ENCODE measurements at places on chromosomes 11 and 22.

DNA sequence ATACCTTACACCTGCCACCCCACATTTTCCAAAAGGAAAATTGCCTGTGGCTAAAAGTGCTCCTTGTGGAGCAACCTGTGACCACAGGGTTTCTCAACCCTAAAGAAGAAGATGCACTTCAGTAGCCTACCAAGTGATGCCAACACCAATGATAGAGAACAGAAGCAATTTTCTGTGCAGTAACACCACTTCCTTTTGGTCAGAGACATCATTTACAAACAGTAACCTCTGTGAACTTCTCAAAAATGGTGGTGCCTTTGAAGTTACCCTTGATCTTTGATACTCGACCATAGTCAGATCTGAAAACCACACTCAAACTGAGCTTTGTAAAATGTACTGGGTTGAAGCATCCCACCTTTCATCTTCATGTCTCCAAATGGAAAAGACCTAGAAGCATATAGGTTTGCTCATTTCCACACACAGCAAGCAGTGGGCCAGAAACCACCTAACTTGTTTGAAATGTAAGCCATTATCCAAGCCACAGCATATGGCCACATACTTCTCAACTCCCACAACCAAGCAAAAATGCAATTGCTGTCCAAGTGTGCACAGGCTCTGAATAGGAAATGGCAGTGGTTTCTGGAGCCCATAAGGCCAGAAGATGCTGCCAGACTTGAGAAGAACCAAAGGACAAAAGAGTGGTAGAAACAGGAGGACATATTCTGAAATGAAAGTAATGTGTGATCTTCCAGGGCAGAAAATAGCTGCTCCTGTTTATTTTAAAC is 24.3 kb downstream of the MPPED2 start:
- no peak for DNase-seq

GRCh38 chr11:109298865-109299264 is 123.1 kb upstream of the C11orf87 start:
- DNase-seq = no peak

GRCh38 chr11:132228746-132229325 is 858.4 kb downstream of the NTM start:
- no peak for DNase-seq

GRCh38 chr11:62830904-62831519 is 839 bp downstream of the STX5 start:
- no peak for DNase-seq

DNA sequence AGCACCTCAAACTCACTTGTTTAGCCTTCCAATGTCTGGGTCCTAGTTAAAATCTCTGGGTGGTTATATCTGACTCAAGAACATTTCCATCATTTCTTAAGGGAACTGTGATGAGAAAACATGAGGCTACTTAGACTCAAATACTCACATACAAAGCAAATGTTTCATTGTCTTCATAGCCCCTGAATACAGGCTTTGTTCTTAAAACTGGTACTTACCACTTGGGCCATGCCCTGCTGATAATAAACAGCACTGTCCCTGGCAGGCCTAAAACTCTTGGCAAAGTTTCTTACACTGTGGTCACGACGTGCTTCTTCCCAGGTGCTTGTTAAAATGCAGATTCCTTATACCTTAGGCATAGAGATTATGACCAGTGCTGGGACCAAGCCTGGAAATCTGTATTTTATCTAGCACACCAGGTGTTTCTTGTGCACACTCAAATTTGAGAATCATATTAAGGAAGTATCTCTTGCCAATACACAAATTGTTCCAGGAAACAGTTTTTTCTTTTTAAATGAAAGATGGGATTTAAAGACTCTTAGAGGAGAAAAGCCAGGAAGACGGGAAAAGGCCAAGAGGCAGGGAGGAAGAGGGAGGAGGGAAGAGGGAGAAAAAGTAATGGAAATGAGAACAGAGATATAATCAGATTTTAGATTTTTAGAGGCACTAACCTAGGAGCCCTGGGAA is 287.9 kb upstream of the MPPED2 start:
- DNase-seq = no peak

DNA sequence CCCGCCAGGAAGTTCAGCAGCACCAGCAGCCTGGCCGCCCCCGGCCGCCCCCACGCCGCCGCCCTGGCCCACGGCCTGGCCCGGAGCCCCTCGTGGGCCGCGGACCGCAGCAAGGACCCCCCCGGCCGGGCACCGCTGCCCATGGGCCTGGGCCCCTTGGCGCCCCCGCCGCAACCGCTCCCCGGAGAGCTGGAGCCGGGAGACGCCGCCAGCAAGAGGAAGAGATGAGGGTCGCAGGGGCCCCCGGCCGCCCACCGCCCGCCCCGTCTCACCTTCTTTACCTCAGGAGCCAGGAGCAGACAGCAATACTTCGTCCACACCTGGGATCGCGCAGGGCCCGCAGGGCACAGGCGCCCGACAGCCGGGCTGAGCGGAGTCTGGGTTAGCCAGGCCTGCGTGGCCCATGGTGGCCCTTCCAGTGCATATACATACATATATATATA is 115.6 kb downstream of the CACNA1I start:
- no peak for DNase-seq

- no peak for DNase-seq
Observed at GRCh38 chr11:13769188-13769587, 100.7 kb downstream of the FAR1 start.

DNA sequence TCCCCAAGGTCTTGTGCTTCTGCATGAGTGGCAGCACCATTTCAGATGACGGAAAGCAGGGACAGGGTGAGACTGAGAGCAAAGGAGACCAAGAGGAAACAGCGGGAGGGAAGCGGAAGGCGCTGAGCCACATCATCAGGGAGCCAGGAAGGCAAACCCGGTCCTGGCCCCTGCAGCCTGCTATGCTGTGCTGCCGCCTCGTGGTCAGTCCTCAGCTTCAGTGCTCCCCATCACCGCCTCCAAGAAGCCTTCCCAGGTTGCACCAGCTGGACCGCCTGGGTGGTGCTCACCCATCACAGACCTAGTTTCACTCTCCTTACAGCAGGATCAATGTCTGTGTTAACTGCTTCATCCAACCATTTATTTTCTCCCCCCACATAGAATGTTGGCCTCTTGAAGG is 73.0 kb upstream of the PHF21B start:
- no peak for DNase-seq

- no peak for DNase-seq
Observed at GRCh38 chr22:28395920-28396753, 283.5 kb downstream of the TTC28 start.

- no peak for DNase-seq
Observed at GRCh38 chr11:6402561-6402981, 12.3 kb downstream of the SMPD1 start.

DNA sequence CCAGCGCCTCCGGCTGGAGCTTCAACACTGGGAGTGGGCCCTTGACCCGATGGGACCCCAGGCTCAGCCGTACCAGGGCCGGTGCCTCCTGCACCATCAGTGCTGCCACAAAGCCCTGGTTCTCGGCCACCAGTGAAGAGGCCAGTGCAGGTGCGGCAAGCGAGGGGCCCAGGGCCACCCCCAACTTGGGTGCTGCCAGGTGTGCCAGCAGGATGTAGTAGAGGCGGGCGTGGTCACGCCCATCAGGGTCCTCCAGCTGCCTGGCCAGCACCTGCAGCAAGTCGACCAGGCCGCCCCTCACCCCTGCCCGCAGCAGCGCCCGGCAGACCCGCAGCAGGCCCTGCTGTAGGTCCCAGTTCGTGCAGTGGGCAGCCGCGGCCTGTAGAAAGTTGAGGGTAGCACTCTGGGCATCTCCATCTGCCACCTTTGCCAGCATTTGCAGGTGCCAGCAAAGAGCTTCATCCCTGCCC is 2.3 kb downstream of the AP5B1 start:
- no peak for DNase-seq

DNA sequence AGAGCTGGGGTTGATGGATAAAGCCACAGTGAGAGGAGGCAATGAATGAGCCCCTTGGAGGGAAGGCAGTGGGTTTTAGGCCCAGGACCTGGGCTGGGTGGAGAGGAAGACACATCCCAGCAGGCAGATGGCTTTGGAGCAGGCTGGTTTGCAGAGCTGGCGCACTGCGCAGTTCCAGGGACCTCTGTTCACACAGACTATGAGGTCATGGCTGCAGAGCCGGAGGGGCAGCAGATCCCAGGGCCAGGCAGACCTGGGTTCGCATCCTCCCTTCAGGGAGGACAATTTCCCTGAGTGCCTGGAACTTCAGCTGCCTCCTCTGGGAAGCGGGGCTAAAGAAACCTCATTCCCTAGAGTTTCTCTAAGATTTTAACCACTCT is 28.2 kb upstream of the DGKZ start:
- DNase-seq = no peak

DNA sequence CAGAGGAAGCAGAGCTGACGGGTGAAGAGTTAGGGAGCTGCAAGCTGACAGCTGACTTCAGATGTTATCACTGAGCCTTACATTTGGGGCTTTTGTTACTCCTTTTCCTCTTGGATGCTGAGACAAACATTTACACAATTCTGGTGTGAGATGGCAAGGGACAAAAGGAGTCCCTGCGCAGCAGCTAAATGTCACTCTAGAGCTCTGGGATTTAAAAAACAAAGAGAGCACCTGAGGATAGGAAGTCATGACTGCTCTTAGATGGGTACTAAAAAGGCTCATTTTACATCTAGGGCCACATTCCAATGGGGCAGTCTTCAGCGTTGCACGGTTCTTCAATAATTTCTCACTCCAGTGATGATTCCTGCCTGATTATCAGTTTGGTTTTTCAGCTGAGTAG is 204.5 kb downstream of the RAB38 start:
- no peak for DNase-seq

- DNase-seq = no peak
Observed at GRCh38 chr11:130865774-130866114, 50.5 kb downstream of the SNX19 start.

DNA sequence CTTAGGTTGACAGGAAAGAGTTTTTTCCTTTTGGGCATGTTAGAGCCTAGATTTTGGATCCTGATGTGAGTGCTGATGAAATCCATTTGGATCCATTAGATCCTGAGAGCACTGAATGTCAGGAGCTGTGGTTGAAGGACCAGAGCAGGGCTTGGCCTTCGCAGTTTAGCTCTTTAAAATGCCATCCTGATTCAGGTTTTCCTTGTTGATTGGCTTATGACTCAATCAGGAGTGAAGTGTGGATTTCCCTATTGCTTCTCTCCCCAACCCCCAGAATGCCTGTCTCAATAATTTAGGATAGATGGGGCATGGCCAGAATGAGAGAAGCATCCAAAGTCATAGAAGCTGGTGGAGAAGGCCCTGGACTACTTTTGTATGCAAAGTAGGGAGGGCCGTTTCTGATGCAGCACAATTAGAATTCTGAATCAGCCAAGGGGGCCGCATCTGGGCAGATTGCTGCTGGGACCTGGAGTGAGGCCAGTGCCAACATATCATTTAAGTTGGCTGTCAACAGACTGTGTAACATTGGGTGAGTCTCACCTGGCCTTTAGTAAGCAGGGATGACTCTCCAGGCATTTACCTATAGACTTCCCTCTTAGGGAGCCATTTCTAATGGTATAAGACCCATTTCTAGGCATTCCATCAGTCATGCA is 80.5 kb downstream of the TEAD1 start:
- DNase-seq = no peak

GRCh38 chr22:36445158-36445668 is 36.2 kb downstream of the TXN2 start:
- no peak for DNase-seq

- DNase-seq = no peak
Observed at GRCh38 chr11:46914363-46914762, 4.0 kb downstream of the LRP4 start.

DNA sequence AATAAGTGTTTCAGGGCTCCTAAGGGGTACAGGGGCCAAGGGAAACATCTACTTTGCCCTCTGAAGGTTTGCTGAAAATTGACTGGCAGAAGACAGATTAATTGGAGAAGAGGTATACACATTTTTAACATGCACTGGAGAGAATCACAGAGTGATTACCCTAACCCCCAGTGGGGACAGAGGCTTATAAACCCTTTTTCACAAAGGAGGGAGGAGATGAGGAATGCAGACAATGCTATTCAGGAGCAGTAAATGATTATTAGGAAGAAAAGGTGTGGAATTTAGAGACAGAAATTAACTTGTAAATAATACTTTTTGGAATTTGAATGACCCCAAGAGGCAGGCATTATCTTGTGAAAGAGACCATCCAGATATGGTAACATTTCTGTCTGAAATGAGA is 582.4 kb upstream of the B3GAT1 start:
- no peak for DNase-seq

- no peak for DNase-seq
Observed at GRCh38 chr11:129505266-129505665, 129.6 kb downstream of the BARX2 start.

- DNase-seq = no peak
Observed at GRCh38 chr11:63042596-63042995, 27.0 kb upstream of the SLC22A8 start.

DNA sequence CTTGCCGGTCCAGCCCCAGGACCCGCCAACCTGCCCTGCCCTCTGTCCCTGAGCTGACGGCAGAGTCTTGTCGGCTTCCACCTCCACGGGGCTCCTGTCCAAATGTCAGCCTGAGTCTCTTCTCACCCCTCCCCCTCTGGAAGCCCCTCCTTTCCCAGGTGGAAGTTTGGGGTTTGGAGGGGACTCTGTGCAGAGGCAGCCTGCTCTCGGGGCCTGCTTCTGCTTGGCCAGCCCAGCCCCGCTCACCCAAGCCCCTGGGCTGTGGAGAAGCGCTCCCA is 31.0 kb downstream of the CTTN start:
- no peak for DNase-seq

DNA sequence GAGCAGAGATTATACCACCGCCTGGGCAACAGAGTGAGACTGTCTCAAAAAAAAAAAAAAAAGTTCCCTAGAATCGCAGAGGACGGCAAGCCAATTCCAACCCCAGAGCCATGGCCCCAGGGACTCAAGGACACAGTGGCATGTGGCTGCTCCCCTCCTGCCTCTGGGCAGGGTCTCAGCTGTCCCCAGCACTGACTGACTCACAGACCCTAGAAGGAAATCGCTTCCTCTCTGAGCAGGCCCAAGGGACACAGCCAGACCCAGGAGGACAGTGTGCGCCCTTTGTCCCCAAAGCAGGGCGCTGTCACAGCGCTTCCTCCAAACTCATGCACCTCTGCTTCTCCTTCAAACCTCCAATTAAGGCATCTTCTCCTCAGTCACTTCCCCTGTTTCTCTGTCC is 2.3 kb downstream of the PACSIN3 start:
- DNase-seq = no peak

GRCh38 chr11:123594188-123594901 is 60.1 kb downstream of the SCN3B start:
- no peak for DNase-seq

DNA sequence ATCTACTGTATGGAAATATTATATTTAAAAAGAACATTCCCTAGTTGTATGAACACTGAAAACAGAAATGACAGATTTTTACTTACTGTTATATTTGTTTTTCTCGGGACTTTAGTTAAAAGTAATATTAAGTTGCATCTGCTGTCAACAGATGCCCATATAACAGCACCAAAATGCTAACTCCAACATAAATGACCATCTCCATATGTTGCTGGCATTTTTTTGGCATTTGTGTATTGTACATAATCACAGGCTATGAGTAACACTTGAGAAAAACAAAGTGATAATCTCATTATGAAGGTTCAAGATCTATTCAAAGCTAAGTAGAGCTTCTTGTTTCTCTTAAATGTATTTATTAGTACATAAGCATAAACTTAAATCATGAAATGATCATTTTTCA is 172.0 kb downstream of the CNTN5 start:
- DNase-seq = no peak
